ENCODE measurements at places on chromosomes 3 and 15.

GRCh38 chr3:16059081-16059537 is 115.4 kb upstream of the GALNT15 start:
- DNase-seq = no peak

DNA sequence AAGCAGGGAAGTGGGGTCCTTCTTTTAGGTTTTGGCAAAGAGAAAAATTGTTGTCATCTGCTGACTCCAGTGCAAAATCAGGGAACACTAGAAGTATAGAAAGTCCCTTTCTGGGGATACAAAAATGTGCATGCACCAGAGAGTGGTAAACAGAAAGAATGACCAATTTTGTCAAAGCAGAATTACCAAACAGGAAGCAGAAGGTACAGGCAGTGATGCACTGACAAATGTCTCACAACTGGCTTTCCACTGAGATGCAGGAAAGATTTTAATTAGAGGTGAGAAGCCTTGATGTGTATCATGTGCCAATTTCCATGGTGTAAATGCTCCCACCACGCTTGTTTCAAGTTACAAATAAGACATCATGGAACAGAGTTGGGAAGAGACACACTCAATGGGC is 66.0 kb downstream of the TRIM69 start:
- DNase-seq = no peak

- DNase-seq = no peak
Measured at GRCh38 chr15:42419369-42419768, 60.1 kb downstream of the CAPN3 start.

- no peak for DNase-seq
Measured at GRCh38 chr3:40718209-40718608, 193.4 kb downstream of the ZNF621 start.

All from left lung (tissue), 14 donors.